ENCODE measurements at places on chromosomes 4 and X.

DNA sequence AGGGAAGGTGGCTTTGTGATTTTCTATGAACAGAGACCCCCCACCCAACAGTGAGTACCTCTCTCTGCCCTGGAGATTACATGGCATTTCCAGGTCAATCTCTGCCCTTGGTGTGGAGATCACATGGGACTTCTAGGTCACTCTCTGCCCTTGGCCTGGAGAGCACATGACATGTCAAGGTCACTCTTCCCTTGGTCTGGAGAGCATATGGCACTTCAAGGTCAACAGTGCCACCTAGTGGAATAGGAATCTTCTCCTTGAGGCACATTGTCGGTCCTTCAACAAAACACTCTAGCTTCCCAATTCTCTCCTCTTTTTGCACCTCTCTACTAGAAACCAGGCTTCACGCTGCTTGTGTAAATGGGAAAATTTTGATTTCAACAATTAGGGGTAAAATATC lies 66.2 kb upstream of the TACR3 start:
- no peak for DNase-seq

- DNase-seq: no peak
Measured at GRCh38 chr4:52999626-53000025, 137.5 kb downstream of the RASL11B start.

DNA sequence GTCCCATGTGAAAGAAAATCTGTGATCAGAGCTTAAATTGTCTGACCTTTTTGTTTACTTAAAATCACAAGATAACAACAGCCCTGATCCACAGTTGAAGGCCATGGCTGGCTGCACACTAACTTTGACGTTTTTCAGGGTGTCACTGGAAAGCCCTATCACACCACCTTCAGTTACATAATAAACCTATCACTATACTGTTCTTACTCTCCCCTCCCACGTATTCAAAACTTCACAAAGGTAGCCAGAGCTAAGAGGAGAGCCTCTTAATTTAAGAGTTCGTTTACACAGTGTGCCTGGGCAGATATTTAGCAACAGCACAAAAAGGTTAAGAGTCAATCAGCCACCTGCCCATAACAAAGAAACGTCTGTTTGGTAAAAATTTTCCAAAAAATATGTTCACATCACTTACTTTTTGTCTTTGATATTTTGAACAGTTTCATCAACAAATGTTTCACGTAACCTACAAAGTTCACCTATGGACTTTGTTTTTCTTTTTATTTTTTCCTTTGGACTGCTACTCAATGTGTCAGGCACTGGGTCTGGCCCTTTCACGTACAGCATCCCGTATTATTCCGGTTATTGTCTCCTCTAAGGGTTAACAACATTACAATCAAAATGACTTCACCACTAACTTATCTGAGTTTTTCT lies 25.0 kb downstream of the RFC1 start:
- no peak for DNase-seq

DNA sequence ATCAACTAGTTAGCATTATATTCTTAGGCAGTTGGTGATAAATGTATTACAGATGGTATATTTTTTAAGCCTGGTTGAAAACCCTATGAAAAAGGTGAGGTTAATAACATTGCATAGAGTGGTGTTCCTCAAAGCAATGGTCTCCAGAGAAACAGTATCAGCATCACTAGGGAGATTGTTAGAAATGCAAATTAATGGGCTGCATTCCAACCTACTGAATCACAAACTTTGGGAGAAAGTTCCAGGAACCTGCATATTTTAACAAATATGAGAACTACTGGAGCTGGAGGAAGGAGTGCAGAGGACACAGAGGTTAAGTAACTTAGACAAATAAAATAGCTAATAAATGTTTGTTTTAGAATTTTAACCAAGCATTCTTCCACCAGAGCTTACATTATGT lies 166.9 kb upstream of the PCDH10 start:
- no peak for DNase-seq

DNA sequence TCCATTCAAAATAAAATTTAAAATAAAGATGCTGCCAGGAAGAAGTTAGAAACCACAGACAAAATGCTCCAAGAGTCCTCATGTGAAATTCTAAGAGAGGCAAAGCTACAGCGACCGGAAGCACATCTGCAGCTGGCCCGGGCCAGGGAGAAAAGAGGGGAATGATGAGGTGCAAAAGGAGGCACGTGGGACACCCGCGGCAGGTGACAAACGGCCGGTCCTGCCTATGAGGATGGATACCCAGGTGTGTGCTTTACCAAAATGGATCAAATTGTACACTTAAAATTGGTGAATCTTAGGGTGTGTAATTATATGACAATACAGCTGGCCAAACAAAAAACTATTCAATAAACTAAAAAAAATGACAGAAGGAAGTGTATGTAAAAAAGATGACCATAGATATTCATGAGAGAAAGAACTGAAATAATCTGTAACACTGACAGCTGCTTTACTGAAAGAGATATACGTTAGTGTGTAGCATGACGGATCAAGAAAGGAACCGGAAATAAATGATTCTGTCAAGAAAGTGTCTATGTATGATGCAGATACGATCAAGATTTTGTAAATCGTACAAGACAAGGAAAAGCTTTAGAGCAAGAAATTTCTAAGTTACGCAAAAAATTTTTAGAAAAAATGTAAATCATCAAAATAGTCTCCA lies 29.5 kb downstream of the PPP2R3B start:
- DNase-seq: no peak

DNA sequence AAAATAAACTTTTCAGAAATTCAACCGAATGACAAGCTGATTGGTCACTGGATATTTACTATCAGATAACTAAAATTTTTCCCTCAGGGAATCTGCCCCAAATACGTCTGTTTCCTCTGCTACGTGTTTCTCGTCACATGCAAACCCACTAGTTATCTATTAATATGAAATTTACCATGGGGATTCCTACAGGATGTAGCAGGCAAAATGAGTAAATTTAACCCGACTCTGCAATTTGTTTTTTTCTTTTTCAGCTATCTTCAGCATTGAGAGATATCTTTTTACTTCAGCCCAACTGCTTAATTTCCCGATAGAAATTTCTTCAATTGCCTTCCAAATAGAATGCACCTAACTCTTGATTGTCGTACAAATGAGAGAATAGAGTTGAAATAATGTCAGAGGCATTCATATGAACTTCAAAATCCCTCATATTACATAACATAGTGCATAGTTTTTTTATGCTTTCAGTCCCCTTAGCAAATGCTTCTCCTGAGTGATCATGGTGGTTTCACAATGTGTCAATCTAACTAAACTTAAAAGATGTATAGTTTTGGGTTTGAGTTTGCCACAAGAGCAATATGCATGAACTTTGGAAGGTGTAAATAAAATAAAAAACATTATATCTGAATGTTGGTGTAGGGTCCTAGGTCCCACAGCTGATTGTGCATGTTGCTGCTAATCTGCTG lies 913.1 kb upstream of the GRIA3 start:
- no peak for DNase-seq

DNA sequence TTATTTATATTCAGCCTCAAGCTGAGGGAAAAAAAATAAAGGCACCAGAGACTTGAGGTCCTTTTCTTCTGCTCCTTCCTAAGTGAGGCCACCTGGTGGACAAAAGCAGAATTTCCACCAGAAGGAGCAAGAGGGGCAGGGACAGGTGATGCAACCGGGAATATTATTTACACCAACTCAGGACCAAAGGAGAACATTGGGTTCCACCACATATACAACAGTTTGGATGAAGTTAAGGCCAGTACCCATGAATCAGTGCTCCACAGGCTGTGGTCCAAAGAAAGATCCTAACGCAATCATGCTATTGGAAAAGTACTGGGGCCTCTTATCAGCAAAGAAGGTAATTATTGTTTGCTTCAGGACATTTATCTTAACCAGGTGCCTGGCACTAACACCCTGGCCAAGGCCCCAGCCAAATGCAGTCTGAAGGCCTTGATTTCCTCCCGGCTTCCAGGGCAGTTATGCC lies 57.4 kb downstream of the TSC22D3 start:
- peak; percentile 85 for DNase-seq

GRCh38 chr4:56530269-56531148 lies 24.9 kb downstream of the ARL9 start:
- DNase-seq: peak; percentile 92

DNA sequence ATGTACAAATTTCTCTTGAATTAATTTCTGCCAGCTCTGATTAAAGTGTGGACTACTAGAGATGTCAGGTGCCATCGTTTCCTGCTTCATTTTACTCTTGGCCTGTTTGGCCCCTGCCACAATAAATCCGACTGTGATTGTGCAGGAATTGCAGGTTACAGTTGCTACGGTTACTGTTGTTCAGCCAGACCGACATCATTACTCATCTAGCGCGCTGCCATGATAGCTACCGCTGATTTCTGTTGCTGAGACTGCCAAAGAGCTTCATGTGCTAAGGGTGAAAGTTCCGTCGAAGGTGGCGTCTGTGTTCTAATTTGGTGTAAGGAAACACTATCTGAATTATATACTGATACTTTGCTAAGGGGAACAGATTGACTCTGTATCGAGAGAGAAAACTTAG lies 22.1 kb downstream of the SLIT2 start:
- no peak for DNase-seq

DNA sequence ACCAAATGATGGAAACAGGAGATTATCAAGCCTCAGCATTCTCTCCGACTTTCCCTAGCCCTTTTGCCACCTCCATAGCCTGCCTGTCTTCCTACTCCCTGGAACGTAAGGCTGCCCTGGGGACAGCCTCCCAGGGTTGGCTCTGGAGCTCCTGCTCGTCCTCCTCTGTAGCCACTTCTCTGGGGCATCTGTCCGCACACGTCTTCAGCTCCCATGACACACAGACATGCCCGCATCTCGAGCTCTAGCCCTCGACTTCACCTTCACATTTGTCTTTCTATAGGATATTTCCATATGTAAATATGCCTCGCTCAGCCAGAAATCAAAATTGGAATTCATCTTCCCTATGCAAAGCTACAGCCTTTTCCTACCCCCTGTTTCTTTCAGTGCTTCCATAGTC lies 67.7 kb downstream of the TSC22D3 start:
- no peak for DNase-seq

DNA sequence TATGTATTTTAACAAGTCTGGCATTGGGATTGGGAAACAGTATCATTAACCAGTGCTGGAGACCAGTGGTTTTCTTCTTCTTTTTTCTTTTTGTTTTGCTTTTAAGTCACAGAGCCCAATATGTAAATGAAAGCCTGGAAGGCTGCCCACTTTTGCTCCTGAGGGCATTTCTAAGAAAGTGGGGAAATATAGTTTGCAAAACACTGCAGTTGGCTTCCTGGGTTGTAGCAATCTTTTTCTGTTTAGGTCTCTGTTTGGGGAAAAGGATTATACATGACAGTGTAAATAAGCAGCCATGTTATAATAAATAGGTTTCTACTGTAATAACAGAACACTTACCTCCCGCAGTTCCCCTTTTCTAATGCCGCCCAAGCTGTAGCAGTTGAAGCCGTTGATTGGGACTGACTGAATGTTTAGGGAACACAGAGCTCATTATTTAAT lies 105.5 kb downstream of the TMEM164 start:
- DNase-seq: no peak

GRCh38 chr4:77671051-77671450 lies 65.4 kb downstream of the CXCL13 start:
- DNase-seq: no peak

DNA sequence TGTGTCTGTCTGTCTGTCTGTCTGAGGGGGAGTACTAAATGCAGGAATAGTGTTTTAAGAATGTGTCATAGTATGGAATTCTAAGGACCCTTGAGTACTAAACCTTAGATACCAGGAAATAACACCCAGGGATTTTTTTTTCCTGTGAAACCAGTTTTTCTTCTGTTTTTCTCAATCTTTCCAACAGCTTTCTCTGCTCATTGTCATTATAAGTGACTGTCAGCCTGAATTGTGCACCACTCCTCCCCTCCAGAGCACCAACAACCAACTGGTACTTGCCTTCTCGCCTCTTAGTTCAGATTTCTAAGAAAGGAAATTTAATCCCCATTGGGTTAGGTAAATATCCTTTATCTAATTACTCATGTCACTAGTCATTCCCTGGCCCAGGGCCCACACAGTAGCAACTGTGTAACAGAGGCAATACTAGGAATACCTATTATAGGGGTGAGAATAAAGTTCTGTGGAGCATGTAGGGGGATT lies 320.6 kb downstream of the ADGRL3 start:
- DNase-seq: no peak

DNA sequence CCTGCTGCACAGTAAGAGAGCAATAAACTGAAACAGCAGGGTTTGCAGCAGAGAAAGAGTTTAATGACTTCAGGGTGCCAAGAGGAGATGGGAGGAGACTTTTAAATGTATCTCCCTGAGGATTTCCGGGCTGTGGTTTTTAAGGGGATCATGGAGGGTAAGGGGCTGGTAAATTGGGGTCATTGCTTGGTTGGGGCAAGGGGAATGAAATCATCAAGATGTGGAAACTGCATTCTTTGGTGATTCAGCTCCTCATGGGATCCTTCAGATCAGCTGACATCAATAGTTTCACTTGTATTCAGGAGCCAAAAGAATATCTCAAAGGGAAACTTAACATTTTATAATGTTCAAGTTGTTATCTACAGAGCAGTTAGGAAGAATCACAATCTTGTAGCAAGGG lies 174.3 kb upstream of the ANXA10 start:
- no peak for DNase-seq

GRCh38 chr4:107978716-107979451 lies 10.8 kb upstream of the HADH start:
- no peak for DNase-seq

DNA sequence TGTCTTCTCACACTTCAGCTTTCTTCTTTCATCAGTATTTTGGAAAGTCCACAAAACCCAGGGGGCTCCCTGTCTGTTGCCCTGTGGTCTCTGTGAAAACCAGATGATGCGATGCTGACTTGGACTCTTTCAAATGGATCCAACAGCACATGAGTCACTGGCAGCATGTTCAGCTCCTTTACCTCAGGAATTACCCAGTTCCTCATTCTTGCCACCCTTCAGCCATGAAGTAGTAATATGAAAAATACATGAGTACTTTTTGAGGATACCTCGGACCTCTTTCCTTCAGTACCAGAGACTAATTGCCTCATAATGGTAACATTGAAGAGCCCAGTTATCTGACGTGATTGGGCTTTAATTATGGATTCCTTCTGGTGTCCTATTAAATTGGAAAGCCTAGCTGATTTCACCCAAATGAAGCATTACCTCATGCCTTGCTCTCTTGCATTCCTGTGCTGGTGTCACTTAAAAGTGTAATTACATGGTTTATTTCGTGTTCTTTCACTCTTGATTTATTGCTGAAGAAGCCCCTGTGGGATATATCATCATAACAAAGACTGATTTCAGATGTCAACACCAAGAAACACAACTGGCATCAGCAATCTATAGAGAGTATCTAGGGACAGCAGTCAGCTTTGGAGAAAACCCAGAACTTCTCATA lies 63.4 kb downstream of the NFKB1 start:
- DNase-seq: no peak
